Activated naive CD4-positive, alpha-beta T cell treated with anti-CD3 and anti-CD28 coated beads, Interleukin-2, amount 50 U/mL, for 72 hours (primary cell): ENCODE measurements at places on chromosomes 2 and 18. TPM values are rescaled to one million over a fixed set of nuclear protein-coding genes. Genes with fewer than 3 reads are reported as not detected.

DNA sequence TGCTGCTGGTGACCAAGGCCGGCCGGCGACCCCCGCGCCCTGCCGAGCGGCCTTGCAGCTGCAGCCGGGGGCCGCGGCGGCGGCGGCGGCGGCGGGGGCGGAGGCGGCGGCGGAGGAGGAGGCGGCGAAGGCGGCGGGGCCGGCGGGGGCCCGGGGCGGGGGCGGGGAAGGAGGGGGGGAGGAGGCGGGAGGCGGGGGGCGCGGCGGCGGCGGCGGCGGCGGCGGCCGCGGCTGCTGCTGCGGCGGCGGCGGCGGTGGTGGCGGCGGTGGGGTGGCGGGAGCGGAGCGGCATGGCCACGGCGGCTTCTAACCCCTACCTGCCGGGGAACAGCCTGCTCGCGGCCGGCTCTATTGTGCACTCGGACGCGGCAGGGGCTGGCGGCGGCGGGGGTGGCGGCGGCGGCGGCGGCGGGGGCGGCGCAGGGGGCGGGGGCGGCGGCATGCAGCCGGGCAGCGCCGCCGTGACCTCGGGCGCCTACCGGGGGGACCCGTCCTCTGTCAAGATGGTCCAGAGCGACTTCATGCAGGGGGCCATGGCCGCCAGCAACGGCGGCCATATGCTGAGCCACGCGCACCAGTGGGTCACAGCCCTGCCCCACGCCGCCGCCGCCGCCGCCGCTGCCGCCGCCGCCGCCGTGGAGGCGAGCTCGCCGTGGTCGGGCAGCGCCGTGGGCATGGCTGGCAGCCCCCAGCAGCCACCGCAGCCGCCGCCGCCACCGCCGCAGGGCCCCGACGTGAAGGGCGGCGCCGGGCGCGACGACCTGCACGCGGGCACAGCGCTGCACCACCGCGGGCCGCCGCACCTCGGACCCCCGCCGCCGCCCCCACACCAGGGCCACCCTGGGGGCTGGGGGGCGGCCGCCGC is 1.5 kb downstream of the POU3F3 start:
- DNase-seq: no peak

PTPRN gene
- total RNA-seq: 0.09 TPM

GRCh38 chr2:143905587-143905986 is 614.3 kb downstream of the ZEB2 start:
- no peak for DNase-seq

GRCh38 chr2:219122202-219122980 is 38.2 kb downstream of the NHEJ1 start:
- DNase-seq: no peak

DNA sequence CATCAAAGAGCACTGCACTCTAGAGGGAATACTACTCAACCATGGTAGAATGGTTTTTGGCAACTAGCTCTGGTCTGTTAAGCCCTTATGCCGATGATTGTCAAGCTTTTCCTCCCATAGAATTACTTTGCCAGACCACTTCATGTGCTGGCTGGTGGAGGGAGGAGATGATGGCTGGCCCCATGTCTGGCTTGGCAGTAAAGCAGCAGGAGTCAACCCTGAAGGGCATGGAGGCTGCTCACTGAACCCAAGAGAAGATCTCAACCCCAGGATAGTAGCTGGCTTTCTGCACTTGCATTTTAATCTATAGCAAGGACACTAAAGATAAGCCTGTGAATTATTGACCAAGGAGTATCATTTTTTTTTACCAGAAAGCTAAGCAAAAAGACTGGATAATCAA is 309.9 kb downstream of the PIEZO2 start:
- DNase-seq: no peak

- no peak for DNase-seq
Measured at GRCh38 chr2:8086796-8087479, 594.9 kb upstream of the ID2 start.

SLC38A11 gene
- not detected for total RNA-seq
